ENCODE measurements at places on chromosomes 4 and X.

GRCh38 chr4:166506051-166506450 lies 633.0 kb downstream of the TLL1 start:
- no peak for DNase-seq

DNA sequence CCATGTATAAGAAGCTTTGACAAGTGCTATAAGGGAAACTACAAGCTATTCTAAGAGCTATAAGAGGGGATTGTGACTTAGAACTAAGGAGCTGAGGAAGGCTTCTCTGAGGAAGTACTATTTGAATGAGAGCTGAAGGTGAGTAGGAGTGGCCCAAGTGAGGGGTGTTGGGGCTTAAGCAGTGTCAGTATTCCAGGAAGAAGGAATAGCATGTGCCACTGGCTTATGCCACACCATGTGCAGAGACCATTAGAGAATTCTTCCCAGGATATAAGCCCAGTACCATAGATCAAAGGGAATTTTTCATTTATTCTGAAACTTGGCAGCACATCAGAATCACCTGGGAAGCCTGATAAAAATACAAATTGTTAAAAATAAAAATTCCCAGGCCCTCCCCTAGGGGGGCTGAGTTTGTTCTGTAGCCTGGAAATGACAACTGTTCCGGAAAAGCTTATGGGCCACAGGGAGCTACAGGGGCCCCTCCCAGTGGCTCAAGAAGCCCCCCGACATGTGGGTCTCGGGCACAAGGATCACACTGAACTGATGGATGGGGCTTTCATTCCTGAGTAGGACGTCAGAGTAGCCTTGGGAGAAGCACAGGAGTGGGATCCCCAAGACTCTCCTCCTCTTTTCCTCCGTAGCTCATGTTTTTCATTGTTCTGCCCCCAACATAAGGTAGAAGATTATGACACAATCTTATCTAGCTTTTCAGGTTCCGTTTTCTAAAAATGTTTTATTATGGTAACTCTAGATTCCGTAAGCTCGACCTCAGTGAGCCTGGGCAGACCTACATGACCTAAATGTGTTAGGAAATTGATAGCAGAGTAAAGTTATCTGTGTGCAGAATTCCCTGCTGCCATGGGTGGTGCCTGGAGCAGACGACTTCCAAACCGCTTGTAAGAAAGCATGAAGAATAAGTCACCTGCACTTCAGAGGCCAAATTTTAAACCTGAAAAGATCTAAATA lies 119.3 kb downstream of the AFF1 start:
- DNase-seq: no peak

DNA sequence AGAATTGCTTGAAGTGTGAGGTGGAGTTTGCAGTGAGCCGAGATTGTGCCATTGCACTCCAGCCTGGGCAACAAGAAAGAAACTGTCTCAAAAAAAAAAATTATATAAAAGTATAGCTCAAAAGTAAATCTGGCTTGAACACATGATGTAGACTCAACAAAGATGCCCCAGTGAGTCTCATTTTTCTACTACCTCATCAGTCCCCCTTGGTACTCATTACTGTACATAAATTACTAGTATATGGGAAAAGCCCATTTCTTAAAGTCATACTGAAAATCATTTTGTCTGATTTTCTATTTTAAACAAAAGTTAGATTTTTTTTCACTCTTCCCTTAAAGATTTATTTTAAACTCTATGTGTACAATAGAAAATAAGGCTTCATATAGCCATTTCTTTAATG lies 39.2 kb downstream of the FAM241A start:
- no peak for DNase-seq

- DNase-seq: no peak
Observed at GRCh38 chr4:140641789-140642439, 73.2 kb upstream of the UCP1 start.

GRCh38 chrX:118802857-118803256 lies 20.8 kb upstream of the ZCCHC12 start:
- DNase-seq: no peak

Data from stimulated activated CD8-positive, alpha-beta memory T cell treated with anti-CD3 and anti-CD28 coated beads, Interleukin-4, amount 100 ng/mL, for 1 hour (primary cell).